Pancreas (tissue), 10 donors: ENCODE measurements at places on chromosomes 5 and 9. TPM values are rescaled to one million over a fixed set of nuclear protein-coding genes. Genes with fewer than 3 reads are reported as not detected.

DNA sequence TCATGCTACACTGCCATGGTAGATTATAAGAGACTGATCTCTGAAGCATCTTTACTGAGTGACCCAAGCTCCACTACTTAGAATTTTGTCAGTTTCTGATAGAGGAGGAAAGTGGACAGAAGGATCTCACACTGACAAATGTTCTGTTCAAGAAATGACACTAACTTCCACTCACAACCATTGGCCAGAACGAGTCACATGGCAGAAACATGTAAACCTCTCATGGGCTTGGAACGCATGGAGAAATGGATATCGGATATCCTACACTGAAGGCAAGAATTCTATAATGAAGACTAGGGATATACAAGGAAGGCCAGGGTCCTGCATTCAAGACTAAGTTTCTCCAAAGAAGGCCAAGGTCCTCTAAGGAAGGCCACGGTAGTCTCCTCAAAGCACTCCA lies 31.1 kb downstream of the EGFLAM start:
- H3K36me3 ChIP-seq, result no peaks in the 10 kb centered on the region
- DNase-seq, result no peak
- H3K27ac ChIP-seq, result no peak overlapping the region
- H3K4me3 ChIP-seq, result no peak overlapping the region

GRCh38 chr5:118775790-118776499 lies 212.4 kb downstream of the DTWD2 start:
- no peaks in the 10 kb centered on the region for H3K4me1 ChIP-seq
- H3K36me3 ChIP-seq, result no peaks in the 10 kb centered on the region
- no peak overlapping the region for H3K27ac ChIP-seq
- DNase-seq, result no peak
- no peaks in the 10 kb centered on the region for H3K27me3 ChIP-seq

DNA sequence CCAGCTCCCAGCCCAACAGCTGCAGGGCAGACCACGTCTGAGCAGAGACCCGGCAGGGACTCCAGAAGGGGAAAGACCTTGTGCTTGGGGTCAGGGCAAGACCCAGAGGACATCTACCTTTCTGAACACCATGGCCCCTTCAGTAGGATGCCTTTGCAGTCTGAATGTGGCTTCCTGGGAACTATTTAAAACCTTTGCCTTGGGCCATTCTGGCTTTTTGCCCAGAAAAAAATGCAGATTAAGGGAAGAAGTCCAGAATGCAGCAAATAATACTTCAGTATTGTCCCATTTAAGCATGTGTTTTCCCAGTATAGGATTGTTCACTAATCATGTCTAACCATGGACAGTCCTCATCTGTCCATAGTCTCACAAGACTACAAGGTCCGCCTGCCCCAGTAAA lies 67.5 kb upstream of the ERCC6L2 start:
- H3K36me3 ChIP-seq, result no peaks in the 10 kb centered on the region
- H3K4me3 ChIP-seq, result no peak overlapping the region
- no peaks in the 10 kb centered on the region for H3K4me1 ChIP-seq
- H3K27me3 ChIP-seq, result no peaks in the 10 kb centered on the region

- no peak for DNase-seq
- H3K27ac ChIP-seq, result no peak overlapping the region
- H3K36me3 ChIP-seq, result no peaks in the 10 kb centered on the region
- H3K4me1 ChIP-seq, result no peaks in the 10 kb centered on the region
- no peak overlapping the region for H3K4me3 ChIP-seq
- no peaks in the 10 kb centered on the region for H3K27me3 ChIP-seq
Measured at GRCh38 chr9:84045481-84046097, 65.0 kb downstream of the RMI1 start.

PCDHB10 gene
- total RNA-seq, result 0.51 TPM

- H3K4me3 ChIP-seq, result no peak overlapping the region
- no peaks in the 10 kb centered on the region for H3K36me3 ChIP-seq
- no peak overlapping the region for H3K27ac ChIP-seq
- H3K4me1 ChIP-seq, result no peaks in the 10 kb centered on the region
Measured at GRCh38 chr5:115160975-115161475, 8.7 kb downstream of the TRIM36 start.

SOX30 gene
- total RNA-seq, result not detected

SHOC1 gene
- 0.25 TPM for total RNA-seq

SAPCD2 gene
- 0.61 TPM for total RNA-seq

GRCh38 chr5:179181988-179182387 lies 121.8 kb downstream of the ZNF354C start:
- no peaks in the 10 kb centered on the region for H3K27me3 ChIP-seq
- H3K4me1 ChIP-seq, result no peaks in the 10 kb centered on the region
- H3K27ac ChIP-seq, result no peak overlapping the region
- DNase-seq, result no peak
- no peaks in the 10 kb centered on the region for H3K36me3 ChIP-seq
- no peak overlapping the region for H3K4me3 ChIP-seq

DNA sequence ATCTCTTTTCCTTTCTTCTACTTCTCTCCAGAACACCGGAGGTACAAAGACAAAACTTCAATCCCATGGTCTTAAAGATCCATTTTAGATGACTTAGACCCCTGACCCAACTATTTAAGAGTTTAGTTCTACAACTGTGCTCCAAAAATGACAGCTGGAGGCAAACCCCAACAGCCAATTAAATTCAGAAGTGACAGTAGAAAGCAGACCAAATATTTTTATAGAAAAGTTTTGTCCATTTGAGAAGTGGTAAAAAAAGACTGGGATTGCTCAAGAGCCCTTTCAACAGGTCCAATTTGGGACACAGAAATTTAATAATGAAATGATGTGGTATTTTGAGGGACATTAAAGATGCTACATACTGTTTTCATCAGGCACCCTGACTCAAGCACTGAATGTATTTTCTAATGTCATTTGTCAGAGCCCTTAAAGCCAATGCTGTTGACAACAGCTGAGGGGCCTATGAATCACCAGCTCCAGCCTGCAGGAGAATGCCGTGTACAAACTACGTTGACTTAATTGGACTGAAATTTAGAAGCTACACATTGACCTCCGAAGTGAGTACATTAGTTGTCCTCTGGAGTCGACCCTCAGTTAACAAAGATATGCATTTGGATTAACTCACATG lies 147.5 kb upstream of the PIK3R1 start:
- no peaks in the 10 kb centered on the region for H3K27me3 ChIP-seq
- H3K4me1 ChIP-seq, result no peaks in the 10 kb centered on the region
- no peaks in the 10 kb centered on the region for H3K36me3 ChIP-seq
- no peak overlapping the region for H3K27ac ChIP-seq
- no peak for DNase-seq

GRCh38 chr9:135007601-135008000 lies 79.9 kb upstream of the OLFM1 start:
- no peak overlapping the region for H3K27ac ChIP-seq
- H3K4me3 ChIP-seq, result no peak overlapping the region
- DNase-seq, result no peak
- no peaks in the 10 kb centered on the region for H3K4me1 ChIP-seq

NIPSNAP3A gene
- total RNA-seq, result 13.4 TPM

DNA sequence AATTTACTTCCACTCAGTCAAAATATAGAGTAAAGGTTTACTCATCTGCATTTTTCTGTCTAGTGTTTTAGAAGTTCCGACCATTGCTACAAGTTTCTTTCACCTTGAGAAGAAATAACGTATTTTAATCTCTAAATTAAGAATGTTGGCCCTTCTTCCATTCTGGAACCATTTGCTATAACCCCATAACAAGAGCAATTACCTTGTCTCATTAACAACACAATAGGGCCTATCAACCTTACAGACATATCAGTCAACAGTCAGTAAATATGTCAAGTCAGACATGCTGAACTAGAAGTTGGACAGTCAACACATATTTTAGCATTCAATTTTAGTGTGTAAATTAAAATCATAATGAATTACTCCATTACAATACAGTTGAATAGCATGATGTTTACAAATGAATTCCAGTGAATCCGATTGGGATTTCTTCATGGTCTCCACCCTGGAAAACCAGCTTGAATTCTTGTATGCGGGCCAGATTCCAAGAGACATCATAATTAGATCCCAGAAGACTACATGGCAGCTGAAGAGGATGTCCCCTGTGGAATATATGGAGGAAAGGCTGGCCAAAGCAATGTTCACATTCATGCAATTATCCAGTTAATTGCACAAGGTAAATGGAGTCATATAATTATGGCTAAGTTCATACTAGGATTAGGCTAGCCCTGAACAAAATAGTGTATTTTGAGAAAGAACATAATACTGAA lies 196.2 kb upstream of the TARS1 start:
- H3K27ac ChIP-seq, result no peak overlapping the region
- no peak for DNase-seq
- H3K4me1 ChIP-seq, result no peaks in the 10 kb centered on the region
- no peaks in the 10 kb centered on the region for H3K27me3 ChIP-seq
- no peak overlapping the region for H3K4me3 ChIP-seq
- H3K36me3 ChIP-seq, result no peaks in the 10 kb centered on the region

DNA sequence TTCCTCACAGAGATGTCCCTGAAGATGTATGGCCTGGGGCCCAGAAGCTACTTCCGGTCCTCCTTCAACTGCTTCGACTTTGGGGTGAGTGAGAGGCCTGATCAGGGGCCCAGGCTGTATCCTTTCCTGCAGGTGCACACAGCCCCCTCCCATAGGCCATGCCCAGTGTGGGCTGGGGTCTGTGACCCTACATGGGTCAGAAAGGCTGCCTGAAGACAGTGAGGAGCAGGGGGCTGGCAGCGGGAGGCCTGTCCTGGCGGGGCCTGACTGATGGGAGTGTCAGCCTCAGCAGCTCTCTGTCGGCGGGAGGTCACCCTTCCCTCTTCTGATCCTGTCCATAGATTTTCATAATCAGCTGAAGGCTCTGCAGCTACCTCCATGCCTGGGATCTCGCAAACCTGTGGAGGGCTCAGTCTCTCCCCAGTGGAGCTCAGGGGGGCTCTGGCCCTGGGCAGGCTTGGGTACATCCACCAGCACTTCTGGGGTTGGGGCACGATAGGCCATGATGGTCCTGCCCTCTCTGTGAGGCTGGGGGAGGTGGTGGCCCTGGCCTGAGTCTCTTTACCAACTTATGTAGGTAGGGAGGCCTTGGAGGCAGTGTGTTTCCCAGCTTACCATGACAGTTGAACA lies 98.5 kb downstream of the CACNA1B start:
- no peaks in the 10 kb centered on the region for H3K4me1 ChIP-seq
- H3K36me3 ChIP-seq, result no peaks in the 10 kb centered on the region
- DNase-seq, result no peak
- no peak overlapping the region for H3K4me3 ChIP-seq
- no peak overlapping the region for H3K27ac ChIP-seq

DNA sequence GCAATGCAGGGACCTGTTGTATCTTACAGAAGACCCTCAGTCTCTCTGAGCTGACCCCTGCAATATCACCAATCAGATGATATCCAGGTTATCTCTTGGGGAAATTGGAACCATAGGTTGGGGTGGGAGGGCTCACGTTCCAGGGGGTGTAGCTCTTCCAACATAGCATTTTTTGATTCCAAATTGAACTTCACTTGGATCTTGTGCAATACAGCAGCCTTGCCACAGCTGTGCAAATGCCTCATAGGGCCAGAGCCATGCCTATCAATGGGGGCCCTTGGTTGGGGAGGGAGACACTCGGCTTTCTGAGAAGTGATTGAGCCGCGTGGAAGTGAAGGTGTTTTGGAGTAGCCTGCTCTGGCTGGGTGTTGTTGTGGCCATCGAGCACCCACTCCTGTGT lies 117.2 kb upstream of the PITX1 start:
- H3K36me3 ChIP-seq, result no peaks in the 10 kb centered on the region
- no peak overlapping the region for H3K4me3 ChIP-seq
- H3K27me3 ChIP-seq, result no peaks in the 10 kb centered on the region
- DNase-seq, result no peak

GRXCR2 gene
- total RNA-seq, result not detected

GRCh38 chr9:11595756-11596155 lies 983.0 kb upstream of the PTPRD start:
- no peak overlapping the region for H3K27ac ChIP-seq
- no peaks in the 10 kb centered on the region for H3K36me3 ChIP-seq
- no peaks in the 10 kb centered on the region for H3K4me1 ChIP-seq
- H3K27me3 ChIP-seq, result no peaks in the 10 kb centered on the region
- DNase-seq, result no peak
- no peak overlapping the region for H3K4me3 ChIP-seq

DNA sequence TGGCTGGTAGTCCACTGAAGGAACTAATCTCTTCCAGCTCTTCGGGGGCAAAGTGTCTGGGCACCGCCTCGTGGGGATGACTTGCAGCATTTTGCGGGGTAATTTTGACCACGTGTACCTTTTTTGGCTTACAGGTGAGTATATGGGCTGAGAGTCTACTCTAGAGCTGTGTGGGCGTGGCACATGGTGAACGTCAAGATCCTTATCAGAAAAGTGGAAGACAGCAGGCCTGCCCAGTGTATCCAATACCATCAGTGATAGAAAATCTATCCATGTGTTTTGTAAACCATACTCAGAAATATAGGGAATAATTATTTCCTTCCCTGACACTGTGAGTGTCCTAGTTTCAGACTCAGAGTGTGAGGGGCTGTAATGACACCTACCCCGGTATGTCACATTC lies 148.5 kb downstream of the SLIT3 start:
- H3K27ac ChIP-seq, result no peak overlapping the region
- H3K4me1 ChIP-seq, result no peaks in the 10 kb centered on the region
- H3K36me3 ChIP-seq, result no peaks in the 10 kb centered on the region
- no peak overlapping the region for H3K4me3 ChIP-seq

DNA sequence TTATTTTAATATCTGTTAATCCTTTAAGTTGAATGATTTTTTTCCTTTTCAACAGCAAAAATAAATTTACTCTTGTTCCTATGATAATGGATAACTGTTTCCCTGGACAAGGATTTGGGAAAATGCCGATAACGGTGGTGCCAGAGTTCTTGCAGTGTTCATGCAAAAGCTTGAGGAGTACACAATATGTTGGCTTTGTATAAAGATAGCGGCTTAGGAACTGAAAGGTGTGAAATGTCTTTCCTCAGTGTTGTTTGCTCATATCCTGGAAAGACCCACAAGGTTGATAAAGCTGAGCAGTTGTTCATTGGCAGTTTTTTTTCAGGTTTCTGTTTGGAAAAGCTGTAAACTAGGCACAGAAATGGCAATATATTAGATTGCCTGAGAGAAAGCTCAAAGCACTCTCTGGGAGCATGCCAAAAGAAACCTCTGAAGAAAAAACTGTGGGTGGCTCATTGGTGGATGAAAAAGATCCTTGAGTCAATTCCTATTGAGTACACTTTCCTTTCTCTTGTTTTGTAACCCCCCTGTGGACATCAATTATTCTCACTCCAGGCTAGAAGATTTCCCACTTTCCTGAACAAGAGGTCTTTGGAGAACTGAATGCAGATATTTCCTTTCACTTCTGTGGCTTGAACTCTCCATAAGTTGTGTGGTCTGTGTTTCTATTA lies 117.2 kb upstream of the RGMB start:
- H3K27me3 ChIP-seq, result no peaks in the 10 kb centered on the region
- no peak overlapping the region for H3K27ac ChIP-seq
- H3K4me1 ChIP-seq, result no peaks in the 10 kb centered on the region
- no peak for DNase-seq

- peaks cover 33% of the 10 kb centered on the region for H3K4me1 ChIP-seq
- H3K4me3 ChIP-seq, result no peak overlapping the region
- no peak for DNase-seq
- H3K36me3 ChIP-seq, result no peaks in the 10 kb centered on the region
- peak overlapping the region; percentile 82 for H3K27ac ChIP-seq
- H3K27me3 ChIP-seq, result no peaks in the 10 kb centered on the region
Measured at GRCh38 chr9:109286571-109286977, 34.3 kb downstream of the EPB41L4B start.
